Mononuclear cell (primary cell): ENCODE measurements at places on chromosomes 7 and 10. TPM values are rescaled to one million over a fixed set of nuclear protein-coding genes. Genes with fewer than 3 reads are reported as not detected.

PTF1A gene
- not detected for total RNA-seq

MMP21 gene
- total RNA-seq: 0.21 TPM

PTPRN2 gene
- total RNA-seq: 0.31 TPM

TACR2 gene
- total RNA-seq: not detected

KAZALD1 gene
- total RNA-seq: 0.42 TPM

CALCR gene
- total RNA-seq: not detected

PKD2L1 gene
- total RNA-seq: under 0.01 TPM

CPA4 gene
- total RNA-seq: 0.21 TPM

CALHM1 gene
- total RNA-seq: not detected

ELOVL3 gene
- total RNA-seq: not detected

NFE2L3 gene
- total RNA-seq: 7.8 TPM

CNTNAP2 gene
- total RNA-seq: 1.0 TPM

TDRD1 gene
- total RNA-seq: 0.10 TPM

C10orf105 gene
- total RNA-seq: 0.31 TPM

ARMS2 gene
- total RNA-seq: not detected

CRYGN gene
- not detected for total RNA-seq

AMPH gene
- 0.10 TPM for total RNA-seq

CYP3A4 gene
- not detected for total RNA-seq

NPC1L1 gene
- not detected for total RNA-seq

ZKSCAN1 gene
- 41.3 TPM for total RNA-seq

AKR1C1 gene
- 3.3 TPM for total RNA-seq

GPC2 gene
- 2.3 TPM for total RNA-seq

AKR1B15 gene
- not detected for total RNA-seq

PDAP1 gene
- 29.6 TPM for total RNA-seq

KIF11 gene
- total RNA-seq: 0.84 TPM

FOXI2 gene
- total RNA-seq: not detected

CYP26A1 gene
- not detected for total RNA-seq

GNG11 gene
- 22.8 TPM for total RNA-seq

TMEM196 gene
- total RNA-seq: not detected

ADO gene
- total RNA-seq: 23.4 TPM

NCF1 gene
- 23.0 TPM for total RNA-seq
